ENCODE measurements at places on chromosomes 13 and 19.
A peak's percentile ranks its signal among the peaks of the same experiment; 100 is the strongest.

- DNase-seq: no peak
Observed at GRCh38 chr19:2235381-2236063, 607 bp downstream of the PLEKHJ1 start.

GRCh38 chr19:1113030-1113985 lies 9.5 kb downstream of the GPX4 start:
- peak; percentile 72 for DNase-seq

DNA sequence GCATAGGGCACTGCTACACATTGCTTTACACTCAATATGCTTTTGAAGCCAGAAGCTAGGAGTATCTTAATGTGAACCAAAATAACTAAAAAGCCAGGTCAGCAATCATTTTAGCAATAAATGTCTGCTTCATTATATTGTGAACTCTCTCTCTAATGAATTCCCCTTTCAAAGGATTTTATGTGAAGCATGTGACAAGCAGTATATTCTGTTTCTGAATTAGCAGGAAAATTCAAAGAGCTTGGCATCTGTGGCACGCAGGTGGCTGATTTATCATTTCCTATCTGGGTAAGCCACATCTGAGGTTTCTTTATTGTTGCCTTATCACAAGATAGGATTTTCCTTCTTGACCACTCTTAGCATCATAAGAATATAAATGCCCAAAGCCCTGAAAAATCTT lies 56.8 kb upstream of the KLF12 start:
- DNase-seq: no peak

DNA sequence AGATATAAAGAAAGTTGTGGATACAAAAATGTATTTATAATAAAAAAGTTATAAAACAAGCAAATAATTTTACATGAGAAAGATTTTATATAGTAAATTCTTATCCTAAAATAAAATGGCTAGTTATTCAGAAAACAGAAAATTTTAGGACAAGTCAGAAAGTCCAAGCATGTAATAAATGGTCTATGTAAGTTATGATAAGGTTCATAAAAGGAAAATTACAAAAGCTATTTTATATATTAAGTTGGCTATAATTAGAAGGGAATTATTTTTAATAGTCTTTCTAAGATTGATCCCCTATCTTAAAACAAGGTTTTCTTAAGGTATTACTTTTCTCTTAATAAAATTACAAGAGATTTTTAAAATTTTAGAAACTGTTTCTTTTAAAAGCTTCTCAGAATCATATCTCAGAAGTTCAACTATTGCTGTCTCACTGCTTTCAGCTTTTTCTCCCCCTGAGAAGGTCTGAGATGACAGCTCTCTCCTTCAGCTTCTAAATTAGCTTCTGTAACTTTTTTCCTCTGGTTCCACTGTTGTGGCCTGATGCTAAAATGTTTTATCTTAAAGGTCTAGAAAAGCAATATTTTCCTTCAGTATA lies 8.7 kb downstream of the CCDC169 start:
- no peak for DNase-seq

DNA sequence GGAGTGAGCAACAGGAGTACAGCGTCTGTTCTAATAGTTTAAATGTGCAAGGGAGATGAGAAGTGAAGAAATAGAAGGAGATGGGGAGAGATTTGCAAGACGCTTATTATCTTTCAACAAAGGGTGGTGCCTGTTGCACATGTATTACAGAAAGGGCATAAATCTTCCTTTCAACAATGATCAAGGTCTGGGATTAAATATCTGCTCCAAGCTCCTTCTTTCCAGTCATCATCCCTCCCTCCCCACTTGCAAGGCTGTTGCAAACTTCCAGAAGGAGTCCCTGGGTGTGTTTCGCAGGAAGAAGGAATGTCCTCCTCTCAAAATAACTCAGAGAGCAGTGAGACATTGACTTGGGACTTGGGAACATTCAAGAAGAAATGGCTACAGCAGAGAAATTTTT lies 63.5 kb upstream of the MYCBP2 start:
- DNase-seq: no peak

- DNase-seq: no peak
Observed at GRCh38 chr13:28503182-28503967, 8.4 kb upstream of the FLT1 start.

- DNase-seq: no peak
Observed at GRCh38 chr19:48181505-48181904, 11.0 kb downstream of the ZSWIM9 start.

GRCh38 chr13:98937911-98938381 lies 39.9 kb downstream of the DOCK9 start:
- DNase-seq: no peak

DNA sequence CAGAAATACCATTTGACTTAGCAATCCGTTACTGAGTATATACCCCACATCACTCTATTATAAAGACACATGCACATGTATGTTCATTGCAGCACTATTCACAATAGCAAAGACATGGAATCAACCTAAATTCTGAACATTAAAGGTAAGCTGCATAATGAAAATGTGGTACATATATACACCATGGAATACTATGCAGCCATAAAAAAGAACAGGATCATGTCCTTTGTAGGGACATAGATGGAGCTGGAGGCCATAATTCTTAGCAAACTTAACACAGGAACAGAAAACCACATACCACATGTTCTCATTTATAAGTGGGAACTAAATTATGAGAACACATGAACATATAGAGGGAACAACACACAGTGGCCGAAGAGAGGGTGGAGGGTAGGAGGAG lies 85.2 kb downstream of the NDFIP2 start:
- DNase-seq: no peak

DNA sequence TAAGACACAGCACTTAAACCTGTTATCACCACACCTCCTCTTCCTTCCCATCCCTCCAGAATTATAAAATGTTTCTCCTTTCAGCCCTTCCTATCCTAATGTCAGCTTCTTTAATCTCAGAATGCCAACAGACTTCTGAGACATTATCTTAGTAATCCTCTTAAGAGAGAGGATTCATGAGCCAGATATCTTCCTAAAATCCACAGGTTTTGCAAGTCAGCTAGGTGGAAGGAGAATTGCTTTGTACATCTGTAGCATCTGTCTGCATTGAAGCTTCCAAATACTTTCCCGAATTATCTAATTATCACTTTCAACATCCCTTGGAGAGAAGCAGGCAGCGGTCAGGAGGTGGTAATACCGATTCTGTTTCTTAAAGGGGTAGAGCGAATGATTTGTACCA lies 179.1 kb downstream of the DCT start:
- no peak for DNase-seq

- DNase-seq: no peak
Observed at GRCh38 chr13:30257468-30258099, 49.8 kb downstream of the KATNAL1 start.

GRCh38 chr19:31470952-31471351 lies 121.7 kb upstream of the TSHZ3 start:
- DNase-seq: no peak

DNA sequence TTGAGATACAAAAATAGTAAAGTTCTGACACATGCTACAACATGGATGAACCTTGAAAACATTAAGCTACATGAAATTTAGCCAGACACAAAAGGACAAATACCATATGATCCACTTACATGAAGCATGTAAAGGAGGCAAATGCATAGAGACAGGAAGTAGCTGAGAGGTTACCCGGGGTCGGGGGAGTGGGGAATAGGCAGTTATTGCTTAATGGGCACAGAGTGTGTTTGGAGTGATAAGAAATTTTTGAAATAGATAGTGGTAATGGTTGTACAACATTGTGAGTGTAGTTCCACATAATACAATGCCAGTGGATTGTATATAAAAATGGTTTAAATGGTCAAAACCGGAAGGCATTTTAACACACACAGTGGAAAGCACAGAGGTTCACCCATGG lies 4.3 kb downstream of the N4BP2L1 start:
- no peak for DNase-seq

DNA sequence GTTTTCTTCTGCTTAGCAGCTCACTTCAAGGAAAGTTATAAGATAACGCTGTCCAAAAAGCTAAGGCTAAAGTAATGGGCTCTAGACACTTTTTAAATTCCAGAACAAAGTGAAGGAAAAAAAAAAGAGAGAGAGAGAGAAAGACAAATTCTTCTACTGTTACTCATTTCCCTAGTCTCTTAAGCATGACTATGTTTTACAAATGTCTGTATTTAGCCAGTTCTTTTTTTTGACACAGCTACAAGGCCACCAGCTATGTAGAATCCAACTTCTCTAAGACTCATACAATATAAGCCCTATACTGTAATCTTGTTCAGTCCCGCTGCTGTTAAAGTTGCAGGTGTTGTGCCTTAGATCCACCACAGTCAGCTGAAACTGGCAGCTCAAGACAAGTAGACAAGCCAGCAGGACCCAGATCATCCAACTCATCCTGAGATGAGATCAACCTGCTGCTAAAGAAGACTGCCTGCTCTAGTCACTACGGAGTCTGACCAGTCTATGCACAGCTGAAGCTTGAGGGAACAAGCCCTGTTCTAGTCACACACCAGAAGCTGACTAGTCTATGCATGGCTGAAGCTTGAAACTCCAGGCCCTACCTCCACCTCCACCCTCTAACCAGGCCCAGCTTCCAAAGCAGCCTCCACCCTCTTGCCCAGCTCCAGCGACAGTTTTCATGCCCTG lies 10.3 kb upstream of the ZNF83 start:
- DNase-seq: no peak

- DNase-seq: no peak
Observed at GRCh38 chr19:7730286-7731217, 1.4 kb downstream of the CLEC4G start.

- no peak for DNase-seq
Observed at GRCh38 chr13:107348925-107349324, 781.0 kb upstream of the ARGLU1 start.

DNA sequence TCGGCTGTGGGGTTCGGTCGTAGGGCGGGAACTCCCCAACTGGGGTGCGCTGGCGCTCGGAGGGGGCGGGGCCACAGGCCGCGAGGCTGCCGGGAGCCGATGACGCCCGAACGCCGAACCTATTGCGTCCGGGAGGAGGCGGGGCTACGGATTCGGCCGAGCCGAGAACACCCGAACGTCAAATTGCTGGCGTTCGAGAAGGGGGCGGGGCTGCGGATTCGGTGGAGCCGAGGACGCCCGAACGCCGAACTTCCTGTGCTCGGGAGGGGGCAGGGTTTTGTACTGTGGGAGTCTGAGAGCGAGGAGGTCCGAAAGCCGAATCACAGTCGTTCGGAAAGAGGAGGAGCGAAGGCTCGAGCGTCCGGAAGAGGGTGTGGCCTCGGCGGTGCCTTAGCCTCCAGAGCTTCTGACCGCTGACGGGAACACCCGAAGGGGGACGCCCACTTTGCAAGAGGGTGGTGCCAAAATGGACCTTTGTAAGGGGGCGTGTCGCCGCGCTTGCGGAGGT lies 551 bp upstream of the TSEN34 start:
- DNase-seq: peak; percentile 100

- DNase-seq: no peak
Observed at GRCh38 chr13:45396533-45397095, 21.6 kb downstream of the SLC25A30 start.

DNA sequence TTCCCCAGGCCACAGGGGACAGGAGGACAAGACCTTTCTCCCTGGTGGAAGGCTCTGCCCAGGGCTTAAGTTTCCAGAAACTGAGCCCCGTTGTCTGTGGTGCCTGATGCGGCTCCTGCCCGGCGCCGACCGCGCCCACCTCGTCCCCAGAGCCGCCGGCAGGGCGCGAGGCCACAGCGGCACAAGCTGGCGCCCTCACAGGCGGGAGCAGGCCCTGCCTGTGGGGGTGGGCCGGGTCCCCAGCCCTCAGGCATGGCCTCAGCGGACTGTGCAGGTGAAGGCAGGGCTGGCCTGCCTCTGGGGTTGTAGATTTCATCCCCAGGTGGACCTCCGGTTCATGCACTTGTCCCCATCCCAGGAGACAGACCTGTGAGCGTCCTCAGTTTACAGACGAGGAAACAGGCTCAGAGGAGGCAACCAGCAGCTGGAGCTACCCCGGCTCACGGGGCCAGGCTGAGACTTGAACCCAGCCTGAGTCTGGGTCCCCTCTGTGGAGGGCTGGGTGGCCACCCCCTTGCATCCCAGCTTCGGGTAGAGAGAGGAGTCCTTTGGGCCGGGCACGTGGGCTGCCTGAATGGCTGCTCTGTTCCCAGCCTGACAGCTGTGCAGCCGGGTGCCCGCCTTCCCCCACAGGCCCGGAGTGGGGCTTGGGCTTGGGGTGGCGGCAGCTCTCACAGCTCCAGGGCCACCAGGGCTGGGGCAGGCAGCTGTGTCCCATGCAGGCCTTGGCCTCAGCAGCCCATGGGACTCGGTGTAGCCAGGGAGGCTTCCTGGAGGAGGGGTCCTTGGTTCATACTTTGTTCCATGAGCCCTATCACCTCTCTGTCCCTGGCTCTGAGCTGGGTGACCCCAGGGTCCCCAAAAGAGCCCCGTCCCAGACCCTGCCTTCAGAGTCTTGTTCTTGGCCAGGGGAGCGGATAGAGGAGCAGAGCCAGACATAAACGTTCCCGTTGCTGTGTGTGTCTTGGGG lies 26.8 kb downstream of the PIAS4 start:
- no peak for DNase-seq

- DNase-seq: no peak
Observed at GRCh38 chr19:51586799-51587198, 15.7 kb downstream of the ZNF175 start.

GRCh38 chr13:87259479-87260083 lies 411.6 kb upstream of the SLITRK5 start:
- DNase-seq: no peak

GRCh38 chr13:98769736-98770135 lies 17.3 kb upstream of the SLC15A1 start:
- no peak for DNase-seq

DNA sequence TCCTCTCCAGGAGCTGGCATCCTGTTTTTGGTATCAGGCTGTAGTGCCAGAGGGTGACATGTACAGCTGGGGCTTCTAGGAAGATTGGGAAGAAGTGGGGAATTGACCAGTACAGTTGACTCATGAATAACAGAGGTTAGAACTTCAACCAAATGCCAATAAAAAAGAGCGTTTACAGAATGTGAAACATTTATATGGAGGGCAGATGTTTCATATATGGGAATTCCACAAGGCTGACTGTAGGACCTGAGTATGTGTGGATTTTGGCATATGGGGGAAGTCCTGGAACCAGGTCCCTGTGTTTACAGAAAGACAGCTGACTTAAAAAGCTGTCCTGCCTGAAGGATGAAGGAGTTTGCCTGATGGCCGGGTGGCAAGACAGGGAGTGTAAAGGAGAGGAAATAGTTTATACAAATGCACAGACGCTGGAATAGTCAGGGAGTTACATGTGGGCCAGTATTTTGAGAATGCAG lies 5.2 kb downstream of the CHAMP1 start:
- no peak for DNase-seq

DNA sequence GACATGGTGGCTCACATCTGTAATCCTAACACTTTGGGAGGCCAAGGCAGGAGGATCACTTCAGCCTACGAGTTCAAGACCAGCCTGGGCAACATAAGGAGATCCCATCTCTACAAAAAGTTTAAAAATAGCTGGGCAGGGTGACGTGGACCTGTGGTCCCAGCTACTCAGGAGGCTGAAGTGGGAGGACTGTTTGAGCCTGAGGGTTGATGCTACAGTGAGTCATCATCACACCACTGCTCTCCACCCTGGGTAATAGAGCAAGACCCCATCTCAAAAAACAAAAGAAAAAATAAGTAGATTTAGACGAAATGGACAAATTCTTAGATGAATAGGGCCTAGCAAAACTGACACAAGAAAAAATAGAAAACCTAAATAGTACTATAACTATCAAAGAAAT lies 10.4 kb upstream of the GNG8 start:
- DNase-seq: no peak
